ENCODE measurements at places on chromosomes 1 and 21.

DNA sequence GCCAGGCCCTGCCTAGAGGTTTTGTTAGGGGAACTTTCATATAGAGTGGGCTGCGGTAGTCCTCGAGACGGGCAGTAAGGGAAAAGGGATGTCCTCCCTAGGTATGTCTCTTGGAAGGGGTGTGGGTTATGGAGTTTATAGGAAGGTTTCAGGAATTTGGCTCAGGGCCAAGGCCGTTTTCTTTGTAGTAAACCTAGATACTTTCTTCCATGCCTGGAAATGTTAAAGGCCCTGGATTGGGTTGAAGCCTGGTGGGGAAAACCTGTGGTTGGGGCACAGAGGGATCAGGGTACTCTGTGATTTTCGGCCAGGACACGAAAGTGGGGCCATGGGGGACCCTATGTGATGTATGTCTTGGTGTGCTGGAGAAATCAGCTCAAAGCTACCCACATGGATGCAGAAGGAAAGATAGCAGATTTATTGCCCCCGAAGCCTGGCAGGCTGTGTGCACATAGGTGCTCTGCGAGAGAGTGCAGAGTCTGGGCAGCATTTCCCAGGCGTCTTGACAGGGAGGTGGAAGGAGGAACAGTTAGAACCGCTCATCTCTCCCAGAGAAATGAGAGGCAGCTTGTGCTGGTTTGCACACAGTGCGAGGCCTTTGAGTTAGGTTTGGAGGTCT, 1.7 kb downstream of the SNAP47 start:
- DNase-seq = no peak

- no peak for DNase-seq
Measured at GRCh38 chr1:100076744-100077143, 56.0 kb downstream of the SASS6 start.

DNA sequence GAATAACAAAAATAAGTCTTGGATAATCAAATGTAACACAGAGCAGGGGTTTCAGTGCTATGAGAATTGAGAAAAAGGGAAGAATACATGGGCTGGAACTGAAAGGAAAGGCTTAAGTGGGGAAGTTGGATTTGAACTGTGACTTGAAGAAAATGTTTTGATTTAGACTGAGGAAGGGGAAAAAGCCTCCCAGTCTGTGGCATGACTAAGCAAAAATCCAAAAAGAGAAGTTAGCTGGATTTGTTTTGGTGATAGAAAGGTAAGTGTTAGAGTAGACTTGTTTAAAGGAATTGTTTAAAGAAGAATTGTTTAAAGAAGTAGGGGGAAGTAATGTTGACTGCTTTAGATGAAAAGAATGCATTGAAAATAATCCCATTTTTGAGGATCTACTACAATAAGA, 46.0 kb downstream of the KCNK2 start:
- no peak for DNase-seq

DNA sequence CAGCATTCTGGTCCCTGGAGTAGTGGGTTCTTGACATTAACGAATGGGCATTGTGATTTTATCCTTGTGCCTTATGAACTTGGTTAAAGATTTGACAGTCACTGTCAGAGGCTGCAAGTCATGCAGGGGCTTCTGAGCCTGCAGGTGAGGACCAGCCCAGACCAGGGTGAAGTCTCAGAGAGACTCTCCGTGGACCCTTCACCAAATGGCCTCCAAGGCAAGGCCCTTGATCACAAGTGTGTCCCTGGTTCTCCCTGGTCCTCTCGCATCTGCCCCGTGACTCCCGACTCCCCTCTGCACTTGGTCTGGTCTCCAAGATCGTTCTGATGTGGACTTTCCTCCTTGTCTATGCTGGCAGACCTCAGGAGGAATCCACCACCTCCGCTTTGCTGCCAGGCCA, 476.5 kb upstream of the VAMP3 start:
- no peak for DNase-seq

- DNase-seq = no peak
Measured at GRCh38 chr21:41360072-41360821, 1.6 kb upstream of the MX2 start.

DNA sequence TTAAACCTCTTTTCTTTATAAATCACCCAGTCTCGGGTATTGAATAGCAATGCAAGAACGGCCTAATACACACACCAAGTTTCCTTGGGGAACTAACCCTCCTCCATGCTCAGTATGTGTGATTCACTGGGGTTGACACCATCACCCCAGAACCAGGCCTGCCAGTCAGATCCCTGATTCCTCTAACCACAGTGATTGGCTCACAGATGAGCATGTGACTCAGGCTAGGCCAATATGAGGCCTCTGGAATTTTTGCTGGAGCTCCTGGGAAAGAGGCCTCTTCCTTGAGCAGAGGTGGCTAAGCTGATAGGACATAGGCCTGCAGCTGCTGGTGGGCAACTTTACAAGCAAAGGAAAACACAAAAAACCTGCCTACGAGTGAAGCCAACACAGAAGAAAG, 74.7 kb upstream of the ZBTB40 start:
- DNase-seq = no peak

DNA sequence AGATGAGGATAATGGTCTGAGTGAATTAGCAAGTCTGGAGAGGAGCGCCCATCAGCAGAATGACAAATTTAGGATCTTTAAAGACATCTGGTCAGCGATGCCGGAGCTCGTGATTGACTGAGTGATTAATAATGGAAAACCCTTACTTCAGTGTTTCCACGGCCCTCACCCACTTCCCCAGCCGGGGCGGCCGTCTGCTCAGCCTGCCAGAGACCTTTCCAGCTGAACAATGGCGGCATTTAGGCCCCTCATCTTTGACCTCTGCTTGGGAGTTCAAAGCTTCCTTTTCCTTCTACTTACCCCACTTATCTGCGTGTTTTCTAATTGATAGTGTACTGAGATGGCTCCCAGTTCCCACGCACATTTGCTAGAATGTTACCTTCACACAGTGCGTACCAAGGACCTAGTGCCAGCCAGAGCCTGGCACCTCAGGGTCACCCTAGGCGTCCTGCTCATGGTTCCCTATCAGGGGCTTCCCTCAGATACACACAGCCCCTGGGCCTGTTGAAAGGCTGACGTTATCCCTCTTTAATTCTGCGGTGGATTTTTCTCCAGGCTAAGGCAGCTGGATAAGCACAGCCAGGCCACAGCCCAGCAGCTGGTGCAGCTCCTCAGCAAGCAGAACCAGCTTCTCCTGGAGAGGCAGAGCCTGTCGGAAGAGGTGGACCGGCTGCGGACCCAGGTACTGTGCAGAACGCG, 232.8 kb downstream of the SDCCAG8 start:
- no peak for DNase-seq

GRCh38 chr1:32426489-32427255, 32.4 kb upstream of the BSDC1 start:
- no peak for DNase-seq

DNA sequence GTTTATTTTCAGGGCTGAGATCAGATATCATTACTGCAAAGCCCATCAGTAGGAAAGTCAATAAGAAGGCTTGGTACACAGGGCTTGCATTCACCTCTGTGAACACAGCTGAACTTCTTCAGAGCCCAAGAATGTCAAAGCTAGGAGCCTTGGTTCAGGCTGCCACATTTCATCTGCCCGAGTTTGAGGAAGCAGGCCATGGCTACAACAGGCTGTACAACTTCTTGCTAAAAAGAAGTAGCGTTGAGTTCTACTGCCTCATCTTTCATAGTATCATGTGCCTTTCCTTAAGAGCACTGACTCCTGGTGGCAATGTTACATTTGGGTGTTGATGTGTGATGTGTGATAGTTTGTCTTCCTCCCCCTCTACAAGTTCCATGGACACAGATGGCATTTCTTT, 10.1 kb downstream of the C1orf162 start:
- no peak for DNase-seq

GRCh38 chr1:200040481-200041138, 13.1 kb downstream of the NR5A2 start:
- no peak for DNase-seq

DNA sequence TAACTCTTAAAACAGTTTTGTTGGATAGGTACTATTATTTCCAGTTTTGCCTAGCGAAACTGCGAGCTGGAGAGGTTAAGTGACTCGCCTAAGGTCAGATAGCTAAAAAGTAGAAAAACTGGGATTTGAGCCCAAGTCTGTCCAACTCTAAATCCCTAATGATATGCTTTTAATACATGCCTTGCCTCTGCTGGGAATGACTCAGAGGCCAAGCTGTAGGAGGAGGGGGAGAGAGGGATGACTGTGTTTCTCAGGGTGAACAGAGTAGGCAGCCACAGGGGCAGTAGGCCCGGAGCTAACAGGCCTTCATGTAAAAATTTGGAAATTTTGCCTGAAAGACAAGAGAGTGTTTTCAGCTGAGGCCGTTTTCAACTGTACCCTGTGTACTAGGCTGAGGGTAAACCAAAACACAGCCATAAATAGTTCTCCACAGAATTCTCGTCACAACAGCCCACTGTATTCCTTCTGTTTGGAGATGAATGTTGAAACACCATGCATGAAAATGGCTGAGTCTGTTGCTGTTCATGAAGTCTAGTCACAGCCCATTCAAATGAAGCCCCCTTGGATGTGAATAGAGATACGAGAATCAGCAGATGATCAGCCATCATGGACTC, 107.5 kb upstream of the HOOK1 start:
- no peak for DNase-seq

DNA sequence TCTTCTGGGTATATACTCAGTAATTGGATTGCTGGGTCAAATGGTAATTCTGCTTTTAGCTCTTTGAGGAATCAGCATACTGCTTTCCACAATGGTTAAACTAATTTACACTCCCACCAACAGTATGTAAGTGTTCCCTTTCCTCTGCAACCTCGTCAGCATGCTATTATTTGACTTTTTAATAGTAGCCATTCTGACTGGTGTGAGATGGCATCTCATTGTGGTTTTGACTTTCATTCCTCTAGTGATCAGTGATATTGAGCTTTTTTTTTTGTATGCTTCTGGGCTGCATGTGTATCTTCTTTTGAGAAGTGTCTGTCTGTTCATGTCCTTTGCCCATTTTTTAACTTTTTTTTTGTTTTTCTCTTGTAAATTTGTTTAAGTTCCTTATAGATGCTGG, 279.4 kb downstream of the PTGER3 start:
- no peak for DNase-seq

DNA sequence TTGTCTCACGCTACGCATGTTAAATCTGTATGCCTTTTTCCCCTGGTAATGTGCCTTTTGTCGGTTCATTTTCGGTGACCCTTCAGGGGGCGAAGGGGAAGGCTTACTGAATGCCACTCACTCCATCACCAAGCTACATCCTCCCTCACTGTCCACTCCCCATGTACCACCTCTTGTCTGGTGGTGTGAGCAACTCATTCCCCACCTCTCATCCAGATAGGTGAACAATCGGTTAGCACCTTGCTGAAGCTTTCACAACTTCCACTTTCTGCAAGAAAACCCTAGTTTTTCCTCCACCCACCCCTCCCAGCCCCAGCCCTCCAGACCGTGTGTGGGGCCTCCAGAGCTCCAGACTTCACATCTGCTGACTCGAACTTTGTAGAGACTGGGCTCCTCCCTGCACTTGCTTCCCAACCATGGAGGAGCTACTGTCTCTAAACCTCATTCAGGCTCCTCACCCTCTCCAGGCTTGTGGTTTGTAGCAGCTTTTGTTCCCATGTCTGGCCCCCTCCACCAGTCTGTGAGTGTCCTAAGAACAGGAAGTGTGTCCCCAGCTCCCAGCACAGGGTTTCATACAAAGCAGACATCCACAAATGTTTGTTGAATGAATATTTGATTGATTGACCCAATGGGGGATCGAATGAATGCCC, 48.4 kb upstream of the RUNX3 start:
- DNase-seq = no peak

- DNase-seq = no peak
Measured at GRCh38 chr1:27138368-27138767, 16.6 kb downstream of the SLC9A1 start.

GRCh38 chr1:45883658-45884057, 80.2 kb downstream of the MAST2 start:
- DNase-seq = no peak

GRCh38 chr21:42320791-42321190, 5.6 kb upstream of the TFF3 start:
- no peak for DNase-seq

DNA sequence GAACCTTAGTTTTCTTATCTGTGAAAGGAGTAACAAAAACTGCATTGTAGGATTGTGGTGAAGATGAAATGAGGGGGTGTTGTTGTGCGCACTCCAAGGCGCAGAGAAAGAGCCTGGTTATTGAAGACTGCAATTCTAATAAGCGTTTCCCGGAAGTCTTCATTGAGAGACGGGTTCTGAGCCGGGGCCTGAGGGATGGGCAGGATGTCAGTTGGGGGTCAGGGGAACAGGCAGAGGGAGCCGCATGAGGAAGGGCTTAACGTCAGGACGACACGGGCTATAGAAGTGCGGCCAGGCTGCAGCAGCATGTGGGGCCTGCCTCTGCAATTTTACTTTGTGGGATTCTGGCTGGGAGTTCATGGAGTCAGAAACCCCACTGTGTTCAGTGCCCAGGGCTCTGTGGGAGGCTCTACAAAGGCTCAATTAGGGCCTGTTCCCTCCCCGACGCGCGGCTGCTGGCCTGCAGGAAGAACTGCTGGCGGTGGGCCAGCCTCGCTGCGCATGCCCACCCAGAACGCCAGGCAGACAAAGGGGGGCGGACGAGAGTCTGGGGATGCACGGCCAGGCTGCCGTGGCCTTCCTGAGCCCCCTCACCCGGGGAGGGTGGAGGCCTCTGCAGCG, 20.7 kb downstream of the TRIM62 start:
- no peak for DNase-seq

GRCh38 chr1:47178654-47179016, 11.2 kb downstream of the PDZK1IP1 start:
- no peak for DNase-seq

GRCh38 chr1:94529416-94529815, 12.1 kb downstream of the F3 start:
- DNase-seq = no peak

DNA sequence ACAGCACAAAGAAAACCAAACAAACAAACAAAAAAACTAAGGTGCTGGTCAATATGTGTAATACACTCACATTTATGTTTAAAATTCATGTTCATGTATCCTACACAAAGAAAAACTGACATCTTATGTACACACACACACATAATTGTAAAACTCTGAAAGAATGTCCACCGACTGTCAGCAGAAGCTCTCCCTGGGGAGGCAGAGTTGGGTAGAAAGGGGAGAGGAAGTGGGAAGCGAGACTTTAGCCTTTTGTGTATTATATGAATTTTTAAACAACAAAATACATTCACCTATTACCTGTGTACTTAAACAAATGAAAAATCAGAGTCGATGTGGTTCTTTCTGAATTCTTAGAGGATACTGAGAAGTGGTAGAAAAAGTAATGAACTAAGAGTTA, 88.3 kb downstream of the ABCA4 start:
- no peak for DNase-seq

GRCh38 chr21:45959182-45959581, 22.4 kb upstream of the COL6A1 start:
- DNase-seq = no peak

- DNase-seq = no peak
Measured at GRCh38 chr1:198890214-198890930, 251.5 kb downstream of the PTPRC start.

Data from cortex of kidney (tissue), 1 donor.